ENCODE measurements at places on chromosomes 5 and 9. TPM values are rescaled to one million over a fixed set of nuclear protein-coding genes. Genes with fewer than 3 reads are reported as not detected.

PCDHB12 gene
- total RNA-seq = not detected

DNA sequence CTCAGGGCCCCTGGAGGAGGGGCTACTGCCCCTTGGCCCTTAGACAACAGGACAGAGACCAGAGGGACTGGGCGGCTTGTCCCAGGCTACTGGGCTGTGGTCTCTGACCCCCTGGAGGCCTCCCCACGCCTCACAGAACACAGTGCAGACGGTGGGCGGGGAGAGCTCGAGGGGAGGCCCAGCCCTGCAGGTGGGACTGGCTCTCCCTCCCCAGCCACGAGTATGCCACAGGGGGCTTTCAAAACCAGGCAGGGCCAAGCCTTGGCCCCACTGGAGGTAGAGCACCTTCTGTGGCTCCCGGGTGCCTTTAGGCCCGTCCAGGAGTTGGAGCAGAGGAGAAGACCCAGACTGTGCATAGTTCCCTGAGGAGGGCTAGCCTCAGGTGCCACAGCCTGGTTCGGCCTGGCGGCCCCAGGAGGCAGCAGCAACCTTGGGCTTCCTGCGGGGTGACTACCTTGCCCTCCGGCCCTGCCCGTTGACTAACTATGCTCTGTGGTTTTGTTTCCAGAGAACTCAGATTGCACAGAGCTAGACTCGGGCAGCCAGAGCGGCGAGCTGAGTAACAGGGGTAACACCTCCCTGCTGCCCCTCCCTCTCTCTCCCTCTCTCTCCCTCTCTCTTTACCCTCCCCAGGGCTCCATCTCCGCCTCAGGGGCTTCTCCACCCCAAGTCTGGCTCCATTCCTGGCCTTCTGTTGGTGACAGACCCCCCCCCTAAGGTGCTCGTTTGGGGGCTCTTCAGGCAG, 15.5 kb downstream of the CARD19 start:
- peak; percentile 10 for DNase-seq

GRCh38 chr5:173318881-173319620, 9.2 kb downstream of the STC2 start:
- no peak for DNase-seq

DNA sequence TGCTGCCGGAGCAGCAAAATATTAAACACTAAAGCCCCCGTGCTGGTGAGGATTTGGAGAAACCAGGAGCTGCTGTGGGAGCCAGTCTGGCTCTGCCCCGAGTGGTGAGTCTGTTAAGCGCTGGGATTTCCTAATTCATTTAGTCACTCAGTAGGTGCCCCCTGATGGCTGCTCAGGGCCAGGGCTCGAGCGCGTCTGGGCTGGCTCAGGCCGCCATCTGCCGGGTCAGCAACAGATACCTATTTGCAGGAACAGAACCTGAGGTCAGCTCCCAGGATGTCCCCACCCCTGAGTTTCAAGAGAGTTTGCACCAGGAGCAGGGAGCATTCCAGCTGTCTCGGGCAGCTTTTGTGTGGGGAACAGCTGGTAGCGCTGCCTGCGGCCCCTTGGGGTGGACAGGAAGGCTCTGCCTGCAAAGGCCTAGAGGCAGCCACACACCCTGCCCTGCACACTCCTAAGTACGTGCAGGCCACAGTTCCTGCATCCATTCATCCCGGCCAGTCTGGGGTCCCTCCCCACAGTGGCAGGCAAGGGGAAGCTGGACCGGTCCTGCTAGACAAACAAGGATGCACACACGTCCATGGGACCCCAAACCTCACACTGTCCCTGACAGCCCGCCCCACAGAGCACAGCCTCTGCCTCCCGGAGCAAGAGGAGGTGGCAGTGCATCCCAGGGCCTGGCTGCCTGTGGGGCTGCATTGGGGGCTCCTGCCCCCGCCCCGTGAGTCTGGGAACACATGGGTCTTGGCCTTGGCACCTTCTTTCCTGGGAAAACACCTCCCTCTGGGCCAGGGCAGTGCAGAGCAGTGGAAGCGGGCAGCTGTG, 83.7 kb downstream of the ADAMTS2 start:
- no peak for DNase-seq

DNA sequence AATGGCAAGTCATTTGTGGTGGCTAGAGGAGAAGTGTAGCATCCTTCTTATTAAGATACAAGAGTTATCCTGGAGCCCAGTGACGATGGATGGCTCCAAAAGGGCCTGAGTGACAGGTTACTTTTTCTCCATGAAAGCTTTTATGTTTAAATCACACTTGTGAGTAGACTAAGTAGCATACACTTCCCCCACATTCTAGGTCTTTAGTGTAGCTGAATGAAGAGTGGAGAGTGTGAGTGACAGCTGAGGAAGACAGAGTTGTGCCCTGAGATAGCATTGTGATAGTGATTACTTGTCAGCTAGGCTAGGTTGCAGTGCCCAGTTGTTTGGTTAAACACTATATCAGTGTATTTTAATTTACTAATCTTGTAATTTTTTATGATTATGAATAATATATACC, 337.8 kb downstream of the TENT4A start:
- DNase-seq = no peak

GRCh38 chr9:92608909-92609445, 61.0 kb downstream of the IPPK start:
- DNase-seq = no peak

DNA sequence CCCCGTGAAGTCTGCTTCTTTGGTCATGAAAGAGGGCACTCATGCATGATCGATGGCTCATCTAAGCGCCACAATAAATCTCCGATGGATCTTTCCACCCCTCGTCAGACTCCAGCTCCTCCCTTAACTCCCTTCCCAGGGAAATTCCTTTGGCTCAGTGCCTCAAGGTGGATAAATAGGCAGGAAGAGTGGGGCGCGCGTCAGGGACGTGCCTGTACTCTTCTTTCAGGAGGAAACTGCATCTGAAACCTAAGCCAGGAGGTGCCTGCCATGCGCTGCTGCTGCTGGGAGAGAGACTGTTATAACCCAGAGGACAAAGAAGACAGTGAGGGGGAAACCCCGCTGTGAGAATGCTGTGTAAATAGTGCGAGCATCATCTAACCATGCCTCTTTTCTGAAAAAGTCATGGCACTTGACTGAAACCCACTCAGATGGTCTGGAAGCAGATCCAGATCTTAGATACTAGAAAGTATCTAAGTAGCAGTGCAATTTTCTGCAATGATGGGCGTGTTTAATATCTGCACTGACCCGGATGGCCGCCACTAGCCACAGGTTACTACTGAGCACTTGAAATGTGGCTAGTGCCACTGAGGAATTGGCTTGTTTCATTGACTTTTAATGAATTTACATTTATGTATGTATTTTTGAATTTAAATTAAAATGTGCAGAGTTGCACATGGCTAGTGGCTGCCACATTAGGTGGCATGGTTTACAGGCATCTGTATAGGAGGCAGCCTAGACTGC, 120.3 kb upstream of the BASP1 start:
- DNase-seq = no peak

DNA sequence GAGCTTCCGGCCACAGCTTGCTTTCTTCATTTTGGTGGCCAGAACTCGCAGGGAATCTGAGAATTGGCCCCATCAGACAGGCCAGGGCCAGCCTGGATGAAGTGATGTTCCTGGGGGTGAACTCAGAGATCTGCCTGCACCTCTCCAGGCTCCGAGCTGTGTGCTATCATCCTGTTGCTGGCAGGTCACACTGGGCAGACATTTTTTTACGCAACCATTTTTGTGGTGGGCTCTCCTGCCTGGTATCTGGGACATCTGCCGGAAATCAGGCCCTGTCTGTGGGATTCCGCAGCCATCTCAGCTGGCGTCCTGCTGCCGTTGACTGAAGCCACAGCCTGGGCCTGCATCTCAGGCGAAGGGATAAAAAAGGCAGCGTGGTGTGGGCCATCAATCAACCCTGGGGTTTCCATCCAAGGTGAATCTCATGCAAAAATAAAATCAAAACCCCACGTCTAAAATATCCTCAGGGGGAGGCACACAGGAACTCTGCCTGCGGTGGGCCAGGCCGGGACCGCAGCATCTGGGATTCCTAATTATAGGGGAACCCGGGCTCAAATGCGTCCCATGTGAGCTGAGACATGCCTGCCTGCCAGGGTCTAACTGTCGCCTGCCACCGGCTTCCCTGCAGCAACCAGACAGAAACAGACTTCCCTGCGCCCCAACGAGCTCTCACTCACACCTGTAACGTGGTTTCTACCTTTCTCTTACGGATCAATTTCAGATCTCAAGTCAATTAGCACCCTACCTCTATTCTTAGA, 174.3 kb downstream of the SYK start:
- no peak for DNase-seq

DNA sequence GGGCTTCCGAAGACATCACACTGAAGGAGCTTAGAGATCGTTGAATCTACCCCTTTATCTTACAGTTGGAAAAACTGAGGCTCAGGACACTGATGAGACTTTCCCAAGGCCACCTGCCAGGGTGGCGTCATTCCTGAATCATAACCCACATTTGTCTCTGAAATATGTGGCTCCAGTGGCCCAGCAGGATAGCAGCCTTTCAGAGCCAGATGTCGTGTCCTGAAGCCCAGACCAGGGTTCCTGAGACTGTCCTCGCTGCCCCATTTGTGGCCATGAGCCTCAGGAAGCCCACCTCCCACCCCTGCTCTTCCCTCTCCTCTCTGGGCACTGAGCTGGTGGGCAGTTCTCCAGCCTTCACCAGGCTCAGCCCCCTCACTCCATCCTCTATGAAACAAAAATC, 2.4 kb downstream of the HMCN2 start:
- no peak for DNase-seq
